ENCODE measurements at places on chromosomes 2 and 18.

DNA sequence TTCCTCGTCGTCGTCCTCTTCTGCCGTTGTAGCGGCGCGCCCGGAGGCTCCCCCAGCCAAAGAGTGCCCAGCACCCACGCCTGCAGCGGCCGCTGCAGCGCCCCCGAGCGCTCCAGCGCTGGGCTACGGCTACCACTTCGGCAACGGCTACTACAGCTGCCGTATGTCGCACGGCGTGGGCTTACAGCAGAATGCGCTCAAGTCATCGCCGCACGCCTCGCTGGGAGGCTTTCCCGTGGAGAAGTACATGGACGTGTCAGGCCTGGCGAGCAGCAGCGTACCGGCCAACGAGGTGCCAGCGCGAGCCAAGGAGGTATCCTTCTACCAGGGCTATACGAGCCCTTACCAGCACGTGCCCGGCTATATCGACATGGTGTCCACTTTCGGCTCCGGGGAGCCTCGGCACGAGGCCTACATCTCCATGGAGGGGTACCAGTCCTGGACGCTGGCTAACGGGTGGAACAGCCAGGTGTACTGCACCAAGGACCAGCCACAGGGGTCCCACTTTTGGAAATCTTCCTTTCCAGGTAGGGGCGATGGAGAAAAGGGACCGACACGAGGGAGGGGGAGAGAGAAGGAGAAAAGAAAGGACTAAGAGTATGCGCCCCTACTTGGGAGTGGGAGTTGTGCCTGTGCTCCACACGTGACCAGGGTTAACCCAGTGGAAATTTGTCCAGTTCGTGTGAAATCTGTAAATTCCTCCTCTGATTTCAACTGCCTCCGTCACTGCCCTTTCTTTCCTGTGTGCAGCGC lies 800 bp downstream of the HOXD13 start:
- peak; percentile 80 for DNase-seq

DNA sequence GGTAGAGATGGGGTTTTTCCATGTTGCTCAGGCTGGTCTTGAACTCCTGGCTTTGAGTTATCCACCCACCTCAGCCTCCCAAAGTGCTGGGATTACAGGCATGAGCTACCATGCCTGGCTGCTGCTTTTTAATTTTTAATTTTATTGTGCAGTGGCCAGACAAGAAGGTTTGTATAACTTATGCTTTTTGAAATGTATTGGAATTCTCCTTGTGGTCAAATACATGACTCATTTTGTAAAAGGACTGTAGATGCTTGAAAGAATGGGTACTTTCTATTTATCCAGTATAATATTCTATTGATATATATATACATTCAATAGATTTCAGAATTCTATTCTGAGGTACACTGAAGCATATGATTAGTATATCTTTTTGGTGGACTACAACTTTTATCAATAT lies 82.6 kb upstream of the ST3GAL5 start:
- no peak for DNase-seq

- DNase-seq, result no peak
These were observed 10.1 kb downstream of the EXOC6B start for GRCh38 chr2:72815655-72816278.

GRCh38 chr2:169348321-169349024 lies 13.9 kb downstream of the LRP2 start:
- DNase-seq, result no peak

DNA sequence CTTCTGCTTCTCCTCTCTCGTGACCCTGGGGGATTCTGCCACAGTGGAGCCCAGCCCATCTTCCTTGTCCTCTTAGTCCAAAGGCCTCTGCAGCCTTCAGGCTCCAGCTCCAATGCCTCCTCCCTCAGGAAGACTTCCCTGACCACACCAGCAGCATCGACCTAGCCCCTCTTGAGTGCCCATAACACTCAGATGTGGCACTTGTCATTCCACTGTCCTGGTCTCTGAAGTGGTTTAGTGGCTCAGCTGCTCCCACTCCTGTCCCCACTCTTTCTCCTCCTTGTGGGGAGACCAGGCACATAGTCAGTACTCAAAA lies 97.5 kb downstream of the STPG4 start:
- DNase-seq, result no peak

- no peak for DNase-seq
These were observed 121.7 kb upstream of the B3GNT2 start for GRCh38 chr2:62074233-62074632.

- no peak for DNase-seq
These were observed 1.6 kb upstream of the DNER start for GRCh38 chr2:229715895-229716507.

GRCh38 chr2:71907503-71907902 lies 240.2 kb downstream of the CYP26B1 start:
- DNase-seq, result peak; percentile 46

GRCh38 chr2:23497063-23497462 lies 112.1 kb downstream of the KLHL29 start:
- DNase-seq, result no peak

GRCh38 chr2:8974016-8974415 lies 29.5 kb downstream of the MBOAT2 start:
- no peak for DNase-seq

- DNase-seq, result no peak
These were observed 209.2 kb upstream of the APCDD1 start for GRCh38 chr18:10245031-10245845.

GRCh38 chr18:45274026-45274425 lies 341.2 kb upstream of the SLC14A2 start:
- no peak for DNase-seq

- peak; percentile 14 for DNase-seq
These were observed 1.6 kb downstream of the COBLL1 start for GRCh38 chr2:164839914-164840457.

- DNase-seq, result no peak
These were observed 88.5 kb upstream of the RANBP2 start for GRCh38 chr2:108630567-108631405.

- DNase-seq, result no peak
These were observed 108.6 kb upstream of the NYAP2 start for GRCh38 chr2:225290757-225291400.

DNA sequence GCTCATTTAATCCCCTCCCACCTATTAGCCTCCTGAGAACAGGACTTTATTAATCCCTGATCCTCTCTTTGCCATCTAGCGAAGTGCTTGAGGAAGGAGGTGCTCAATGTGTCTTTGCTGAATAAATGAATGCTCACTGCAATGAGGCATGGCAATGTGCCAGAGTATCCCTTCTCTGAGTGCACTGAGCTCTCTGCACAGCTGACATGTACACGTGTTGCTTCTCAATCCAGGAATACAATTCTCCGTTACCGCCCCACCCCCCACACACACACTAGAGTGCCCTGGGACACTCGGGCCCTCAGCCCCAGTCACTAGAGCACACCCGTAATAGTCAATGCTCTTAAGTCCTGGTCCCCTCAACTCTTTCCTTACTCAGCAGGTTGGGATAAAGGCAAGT lies 41.4 kb downstream of the FAM178B start:
- DNase-seq, result no peak

DNA sequence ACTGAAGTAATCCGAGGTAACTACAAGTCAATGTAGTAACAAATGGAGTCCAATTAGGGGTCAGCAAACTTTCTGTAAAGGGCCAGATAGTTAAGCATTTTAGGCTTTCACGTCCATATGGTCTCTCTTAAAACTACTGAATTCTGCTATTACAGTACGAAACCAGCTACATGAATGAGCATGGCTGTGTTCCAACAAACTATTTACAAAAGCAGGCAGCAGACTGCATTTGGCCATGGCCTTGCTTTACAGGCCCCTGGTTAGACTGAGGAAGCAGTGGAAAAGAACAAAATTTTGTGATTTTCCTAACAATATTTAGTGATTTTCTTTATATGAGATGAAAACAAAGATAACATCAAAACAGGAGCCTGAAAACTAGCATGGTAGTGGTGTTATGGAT lies 64.0 kb downstream of the RTN4 start:
- no peak for DNase-seq

DNA sequence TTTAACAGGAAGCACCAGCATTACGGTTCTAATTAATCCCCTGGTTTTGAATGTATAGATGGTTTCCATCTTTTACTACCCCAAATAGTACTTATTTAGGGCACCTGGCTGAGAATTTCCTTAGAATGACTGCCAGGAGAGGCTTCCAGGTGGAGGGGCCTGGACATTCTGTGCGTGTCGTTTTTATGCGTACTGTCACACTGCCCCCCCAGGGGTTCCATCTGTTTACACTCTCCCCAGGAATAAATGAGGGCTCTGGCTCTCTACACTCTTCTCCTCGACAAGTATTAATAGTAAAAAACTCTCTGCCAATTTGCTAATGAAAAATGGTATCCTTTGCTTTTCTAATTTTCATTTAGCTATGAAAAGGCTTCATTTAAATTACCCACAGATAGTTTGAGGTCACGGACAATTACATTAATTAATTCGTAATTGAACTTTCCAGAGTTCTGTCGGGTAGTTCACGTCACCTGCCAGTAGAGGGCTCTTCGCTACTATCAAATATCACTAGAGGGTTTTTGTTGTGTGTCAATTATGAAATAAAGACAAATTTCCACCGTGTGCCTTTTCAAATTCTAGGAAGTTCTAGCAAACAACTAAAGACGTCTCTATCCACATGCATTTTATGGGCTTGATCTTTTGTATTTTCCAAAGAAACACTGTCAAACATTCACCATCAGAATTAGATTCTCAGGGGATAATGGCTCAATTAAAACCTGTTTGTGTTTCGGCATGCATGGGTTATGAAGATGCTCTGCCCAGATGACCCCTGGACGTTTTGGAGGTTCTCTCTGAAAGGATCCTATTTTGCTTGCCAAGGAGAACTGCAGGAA lies 88.8 kb upstream of the ASB18 start:
- peak; percentile 50 for DNase-seq

DNA sequence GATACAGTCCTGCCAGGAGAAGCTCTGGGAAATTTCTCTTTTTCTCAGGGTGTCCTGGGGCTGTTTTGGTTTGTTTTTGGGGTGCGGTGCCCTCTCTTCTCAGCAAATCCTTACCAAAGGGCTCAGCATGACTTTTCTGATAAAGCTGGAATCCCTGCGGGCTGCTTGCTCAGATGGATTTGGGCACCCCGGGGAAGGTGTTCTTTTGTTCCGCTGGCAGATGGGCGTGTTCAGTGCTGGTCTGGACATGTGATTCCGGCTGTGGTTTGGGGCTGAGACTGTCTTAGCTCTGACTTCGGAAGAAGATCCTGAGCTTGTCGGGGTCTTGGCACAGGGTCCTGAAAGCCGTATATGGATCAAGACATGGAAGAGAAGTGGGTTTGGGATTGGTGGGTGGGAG lies 134.2 kb upstream of the SPRED2 start:
- no peak for DNase-seq

DNA sequence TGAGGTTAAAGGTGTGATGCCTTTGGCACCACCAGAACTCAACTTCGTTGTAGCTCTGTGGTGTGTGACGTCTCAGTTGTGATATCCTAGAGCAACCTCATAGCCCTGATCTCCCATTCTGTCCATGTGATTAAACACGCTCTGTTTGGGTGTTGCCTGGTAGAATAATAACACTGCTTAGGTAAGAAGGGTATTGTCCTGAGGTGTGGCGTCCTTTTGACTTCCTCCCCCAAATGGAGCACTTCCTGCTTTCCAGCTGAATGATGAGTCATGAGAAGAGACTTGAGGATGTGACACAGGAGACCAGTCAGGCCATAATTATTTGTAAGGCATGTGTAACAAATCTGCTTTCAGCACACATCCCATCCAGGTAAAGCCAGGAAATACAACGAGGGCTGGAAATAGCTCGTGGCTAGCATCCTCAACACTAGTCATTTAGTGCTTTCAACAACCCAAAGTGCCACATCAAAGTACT lies 100.7 kb downstream of the RAPGEF4 start:
- peak; percentile 60 for DNase-seq

GRCh38 chr2:29377788-29378187 lies 262.6 kb downstream of the CLIP4 start:
- DNase-seq, result no peak

GRCh38 chr2:16718576-16719484 lies 53.2 kb upstream of the CYRIA start:
- DNase-seq, result no peak

- DNase-seq, result no peak
These were observed 127.8 kb downstream of the LNPK start for GRCh38 chr2:175874291-175874690.

DNA sequence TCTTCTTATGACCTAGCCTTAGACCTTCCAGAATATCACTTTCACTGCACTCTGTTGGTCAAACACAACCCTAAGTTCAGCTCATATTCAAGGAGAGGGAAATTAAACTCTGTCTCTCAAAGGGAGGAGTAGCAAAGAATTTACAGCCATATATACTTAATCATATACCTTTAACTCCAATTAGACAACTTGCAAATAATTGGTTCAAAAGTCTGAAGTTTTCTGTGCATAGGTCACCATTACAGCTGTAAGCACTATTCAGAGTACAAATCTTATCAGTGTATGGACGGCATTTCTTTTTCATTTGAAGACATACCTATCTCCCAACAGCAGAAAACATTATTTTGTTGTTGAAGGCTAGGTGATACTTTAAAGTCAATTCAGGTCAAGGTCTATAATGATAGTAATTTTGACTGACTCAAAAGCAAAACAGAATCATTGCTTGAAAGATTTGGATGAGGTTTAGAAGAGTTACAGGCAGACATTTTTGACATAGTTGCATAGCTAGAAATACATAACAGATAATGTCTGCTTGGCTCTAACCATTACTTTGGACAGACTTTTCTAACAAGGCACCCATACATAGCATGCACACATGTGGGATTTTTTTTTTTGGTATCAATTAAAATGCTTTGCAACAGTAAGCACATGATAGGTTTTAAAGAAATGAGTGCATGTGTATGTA lies 131.5 kb downstream of the CPS1 start:
- no peak for DNase-seq

DNA sequence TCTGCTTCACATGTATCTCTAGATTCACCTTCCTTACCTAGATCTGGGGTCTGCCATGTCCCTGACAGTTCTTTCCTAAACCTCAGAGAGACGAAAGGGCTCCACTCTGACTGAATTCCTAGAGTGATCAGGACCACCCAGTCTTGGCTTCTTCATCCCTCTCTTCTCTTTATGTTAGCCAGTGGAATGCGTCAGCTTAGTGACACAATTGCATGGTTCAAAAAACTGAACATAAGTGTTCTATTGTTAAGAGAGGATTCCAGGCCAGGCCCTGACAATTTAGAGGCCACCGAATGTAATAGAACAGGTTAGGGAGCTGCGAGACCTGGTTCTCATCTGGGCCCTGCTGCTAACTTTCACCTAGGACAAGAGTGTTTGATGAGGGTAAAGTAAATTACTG lies 10.0 kb downstream of the PRELID3A start:
- no peak for DNase-seq

- DNase-seq, result peak; percentile 54
These were observed 22.2 kb downstream of the SMIM21 start for GRCh38 chr18:75405351-75405750.

DNA sequence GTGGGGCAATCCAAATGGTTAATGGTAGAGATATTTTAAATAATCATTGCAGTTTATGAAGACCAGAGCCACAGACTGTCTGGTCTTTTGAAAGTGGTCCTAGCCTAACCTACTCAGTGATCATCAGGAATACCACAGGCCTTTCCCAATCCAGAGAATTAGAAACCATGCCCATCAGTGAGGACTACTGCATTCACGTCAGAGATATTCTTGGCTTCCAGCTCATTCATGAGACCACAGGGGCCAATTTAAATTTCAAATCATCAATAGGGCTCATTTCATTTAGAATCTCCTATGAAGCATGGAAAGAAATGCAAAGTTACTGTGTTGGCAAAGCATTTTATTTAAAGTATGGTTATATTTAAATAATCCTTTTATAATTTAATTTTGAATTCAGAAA lies 362.3 kb upstream of the KCNJ3 start:
- DNase-seq, result no peak

- no peak for DNase-seq
These were observed 3.1 kb downstream of the KCNE4 start for GRCh38 chr2:223055140-223055539.

GRCh38 chr2:132668987-132669907 lies 758 bp downstream of the LYPD1 start:
- peak; percentile 32 for DNase-seq

GRCh38 chr2:185215497-185215896 lies 523.1 kb upstream of the FSIP2 start:
- no peak for DNase-seq

Data from AG20443 (cell line).